ENCODE measurements at places on chromosomes 4 and X.

DNA sequence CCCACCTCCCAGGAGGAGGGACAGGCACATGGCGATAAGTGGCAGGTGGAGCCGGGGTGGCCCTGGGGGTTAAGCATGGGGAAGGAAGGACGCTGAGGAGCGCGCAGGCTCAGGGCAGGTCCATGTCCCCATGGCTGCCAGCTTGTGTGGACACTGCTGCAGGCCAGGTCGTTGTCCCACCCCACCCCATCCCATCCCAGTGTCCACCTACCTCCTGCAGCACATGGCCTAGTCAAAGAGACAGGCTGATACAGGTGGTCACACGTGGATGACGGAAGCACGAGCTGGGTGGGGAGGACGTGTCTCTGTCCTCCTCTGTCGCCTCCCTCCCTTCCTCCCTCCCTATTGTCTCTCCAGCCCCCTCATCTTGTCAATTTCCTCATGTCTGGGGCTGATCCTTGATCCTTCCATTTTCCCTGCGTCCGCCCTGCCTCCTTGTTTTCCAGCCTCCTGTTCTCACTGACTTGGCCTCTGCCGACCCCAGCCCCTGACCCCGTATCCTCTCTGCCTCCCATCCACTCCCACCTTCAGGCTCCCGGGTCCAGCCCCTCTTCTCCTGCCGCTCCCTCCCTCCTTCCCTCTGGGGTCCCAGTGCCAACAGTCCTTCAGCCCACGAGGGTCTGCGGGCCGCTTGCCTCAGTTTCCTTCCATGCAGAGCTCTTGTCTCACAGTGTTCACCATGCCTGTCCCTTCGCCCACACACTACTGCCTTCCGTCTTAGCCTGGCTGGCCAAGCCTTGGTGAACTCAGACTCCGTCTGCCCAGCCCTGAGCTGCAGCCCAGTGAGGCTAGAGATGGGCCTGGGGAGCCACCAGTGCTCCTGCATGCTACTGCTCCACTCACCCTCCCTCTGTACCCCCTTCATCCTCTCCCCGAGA, 15.5 kb upstream of the ADD1 start:
- DNase-seq, result no peak

DNA sequence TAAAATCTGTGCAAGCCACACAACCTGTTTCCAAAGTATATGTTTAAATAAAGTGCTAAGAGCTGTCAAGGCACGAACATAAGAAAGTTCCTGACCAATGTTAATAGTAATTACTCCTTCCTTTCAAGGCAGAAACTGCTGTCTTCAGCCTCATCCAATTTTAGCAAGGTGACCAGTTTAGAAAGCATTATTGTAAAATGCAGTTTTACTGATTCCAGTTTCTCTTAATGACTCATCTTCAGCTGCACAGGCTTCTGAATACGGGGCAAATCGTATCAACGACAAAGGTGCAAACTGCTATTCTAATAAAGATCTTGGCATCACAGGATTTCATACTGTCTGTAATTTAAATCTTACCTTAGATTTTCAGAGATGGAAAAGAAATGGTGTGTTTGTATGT, 87.5 kb downstream of the PPP3CA start:
- DNase-seq, result no peak

GRCh38 chrX:136255541-136255940, 4.3 kb upstream of the MAP7D3 start:
- no peak for DNase-seq

DNA sequence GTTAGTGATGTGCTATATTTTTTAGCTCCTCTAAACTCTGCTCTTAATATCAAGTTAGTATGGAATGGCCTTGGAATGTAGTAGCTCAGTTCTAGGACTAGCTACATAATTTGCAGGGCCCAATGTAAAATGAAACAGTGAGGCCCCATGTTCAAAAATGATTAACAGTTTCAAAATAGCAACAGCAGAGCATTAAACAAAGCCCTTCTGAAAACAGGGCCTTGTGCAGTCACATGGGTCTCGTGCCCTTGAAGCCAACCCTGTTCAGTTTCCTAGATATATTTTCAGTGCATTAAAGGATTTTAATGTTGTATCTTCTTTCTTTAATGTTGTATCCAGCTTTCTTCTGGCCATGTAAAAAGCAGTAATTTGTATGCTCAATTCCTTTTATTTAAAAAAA, 82.1 kb downstream of the TASL start:
- DNase-seq, result no peak

- no peak for DNase-seq
These were observed 102.8 kb downstream of the ATP8A1 start for GRCh38 chr4:42554072-42554471.

DNA sequence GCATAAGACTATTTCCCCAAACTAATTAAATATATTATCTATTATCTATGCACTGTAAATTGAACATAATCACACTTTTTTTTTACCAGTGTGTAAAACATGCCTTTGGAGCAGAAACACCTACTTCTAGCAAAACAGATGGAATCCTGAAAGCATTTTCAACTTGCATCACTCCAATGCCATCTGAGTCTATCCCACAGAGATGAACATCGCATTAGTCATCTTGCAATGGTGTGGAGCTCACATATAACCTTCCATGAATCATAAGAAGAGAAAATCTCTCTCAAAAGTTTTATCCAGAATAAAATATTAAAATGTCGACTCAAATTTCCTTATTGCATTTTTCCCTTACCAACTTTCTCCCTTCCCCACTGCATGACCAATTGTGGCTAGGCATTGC, 406.7 kb upstream of the ACTRT1 start:
- DNase-seq, result no peak

DNA sequence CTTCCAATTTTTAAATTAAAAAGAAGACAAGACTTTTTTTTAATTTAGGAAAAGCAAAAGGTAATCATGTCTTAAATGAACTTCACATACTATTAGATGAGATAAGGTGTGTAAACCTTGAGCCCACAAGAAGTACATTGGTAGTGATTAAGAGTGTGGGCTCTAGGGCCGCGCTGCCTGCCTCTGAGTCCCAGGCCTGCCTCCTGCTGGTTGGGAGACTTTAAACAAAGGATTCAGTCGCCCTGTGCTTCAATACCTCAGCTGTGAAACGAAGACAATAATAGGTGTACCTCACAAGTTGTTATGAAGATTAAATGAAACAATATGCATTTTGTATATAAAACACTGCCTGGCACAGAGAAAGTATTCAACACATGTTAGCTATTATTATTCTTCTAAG, 95.9 kb upstream of the MYOZ2 start:
- no peak for DNase-seq

- DNase-seq, result no peak
These were observed 52.5 kb upstream of the SHISA3 start for GRCh38 chr4:42344749-42345148.

GRCh38 chrX:5425119-5425518, 803.5 kb downstream of the NLGN4X start:
- no peak for DNase-seq

DNA sequence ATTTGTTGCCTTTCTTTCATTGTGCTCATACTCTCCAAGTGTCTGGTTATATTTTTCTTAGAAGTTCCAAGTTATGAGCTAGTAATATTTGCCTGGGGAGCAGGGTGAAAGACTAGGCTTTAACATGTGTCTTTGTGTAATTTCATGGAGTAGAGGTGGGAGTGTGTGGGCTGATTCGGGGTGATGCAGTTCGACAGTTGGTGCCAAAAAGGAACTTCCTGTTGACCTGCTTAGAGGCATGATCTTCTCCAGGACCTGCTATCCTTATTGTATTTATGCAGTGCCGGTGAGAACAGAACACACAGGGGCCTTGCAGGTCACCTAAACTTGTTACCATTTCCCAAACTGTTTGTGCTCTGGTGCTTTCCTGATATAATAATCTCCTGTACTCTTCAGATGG, 21.2 kb downstream of the USP53 start:
- no peak for DNase-seq

DNA sequence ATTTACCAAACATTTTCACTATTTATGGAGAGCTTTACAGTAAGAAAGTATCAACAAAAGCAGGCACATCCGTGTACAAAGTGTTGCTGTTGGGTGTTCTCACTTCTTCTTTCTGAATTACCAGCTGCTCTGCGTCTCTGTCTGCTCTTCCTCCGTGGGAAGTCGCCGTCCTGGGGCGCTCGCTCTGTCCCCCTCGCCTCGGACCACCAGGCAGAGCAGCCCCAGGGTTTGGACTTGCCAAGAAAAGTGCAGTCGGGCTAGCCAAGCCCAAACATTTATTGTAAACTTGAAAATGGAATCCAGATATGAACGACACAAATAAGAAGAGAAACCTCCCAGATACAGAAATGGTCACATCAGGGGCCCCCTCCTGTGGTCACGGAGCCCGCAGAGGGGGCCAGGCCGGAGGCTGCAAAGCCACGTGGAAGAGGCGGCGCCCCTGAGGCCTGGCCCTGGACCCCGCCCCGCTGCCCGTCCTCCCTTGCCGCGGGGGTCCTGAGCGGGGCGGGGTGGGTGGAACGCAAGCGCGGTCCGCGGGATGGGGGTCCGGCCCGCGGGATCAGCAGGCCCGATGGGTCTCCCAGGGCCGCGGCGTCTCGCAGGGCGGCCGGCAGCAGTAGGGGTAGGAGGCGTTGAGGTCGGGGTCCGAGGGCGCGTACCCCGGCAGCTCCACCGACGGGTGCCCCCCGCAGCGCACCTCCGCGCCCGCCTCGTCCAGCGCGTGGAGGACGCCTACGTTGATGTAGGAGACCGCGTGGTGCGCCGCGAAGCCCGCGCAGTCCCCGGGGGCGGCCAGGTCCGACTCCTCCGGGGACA, 1.5 kb downstream of the TMEM271 start:
- no peak for DNase-seq

DNA sequence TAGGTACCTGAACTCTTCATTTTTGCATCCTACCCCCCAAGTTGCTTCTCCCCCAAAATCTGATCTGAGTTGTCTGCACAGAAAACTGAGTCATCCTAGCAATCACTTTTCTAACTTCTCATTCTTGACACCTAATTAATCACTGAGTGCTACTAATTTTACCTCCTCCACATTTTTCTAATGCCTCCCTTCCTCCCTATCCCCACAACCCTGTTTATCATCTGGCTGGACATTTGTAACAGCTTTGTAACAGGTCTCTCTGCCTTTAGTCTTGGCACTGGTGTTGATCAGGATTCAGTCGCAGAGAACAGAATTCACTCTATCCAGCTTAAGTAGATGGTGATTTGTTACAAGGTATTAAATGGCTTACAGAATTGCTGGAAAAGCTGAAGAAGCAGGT, 303.9 kb upstream of the GATB start:
- DNase-seq, result no peak

DNA sequence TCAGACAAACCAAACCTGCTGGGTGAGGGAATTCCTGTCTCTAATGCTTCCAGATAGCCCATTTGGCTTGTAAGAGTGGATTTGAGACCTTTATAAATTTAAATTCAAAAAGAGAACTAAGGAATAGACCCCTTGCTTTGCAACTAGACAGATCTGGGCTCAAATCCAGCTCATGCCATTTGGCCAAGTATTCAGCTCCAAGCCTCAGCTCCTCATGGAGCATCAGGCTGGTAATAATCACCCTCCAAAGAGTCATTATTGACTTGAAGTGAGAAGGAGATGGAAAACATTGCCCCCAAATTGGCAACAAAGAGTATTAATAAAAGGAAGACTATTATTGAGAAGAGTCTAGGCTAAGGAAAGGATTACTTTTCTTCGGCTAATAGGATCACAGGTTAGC, 134.7 kb downstream of the PDE5A start:
- no peak for DNase-seq

DNA sequence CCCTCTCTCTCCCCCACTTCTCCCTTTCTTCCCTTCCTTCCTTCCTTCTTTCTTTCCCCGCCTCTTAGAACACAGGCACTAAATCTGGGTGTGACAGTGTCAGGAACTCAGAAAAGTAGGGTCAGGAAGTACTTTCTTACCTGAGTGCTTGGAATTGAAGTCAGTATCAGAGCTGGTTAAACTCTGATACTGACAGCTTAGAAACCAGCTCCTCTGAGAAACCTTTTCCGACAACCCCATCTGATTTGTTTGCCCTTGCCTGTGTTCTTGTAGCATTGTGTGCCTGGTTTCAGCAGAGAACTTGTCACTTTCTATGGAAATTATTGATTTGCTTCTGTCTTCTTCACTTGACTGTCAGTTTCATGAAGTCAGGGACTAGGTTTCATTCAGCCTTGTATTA, 113.9 kb downstream of the AASDH start:
- DNase-seq, result no peak

GRCh38 chrX:45295259-45295986, 94.7 kb upstream of the DIPK2B start:
- no peak for DNase-seq

DNA sequence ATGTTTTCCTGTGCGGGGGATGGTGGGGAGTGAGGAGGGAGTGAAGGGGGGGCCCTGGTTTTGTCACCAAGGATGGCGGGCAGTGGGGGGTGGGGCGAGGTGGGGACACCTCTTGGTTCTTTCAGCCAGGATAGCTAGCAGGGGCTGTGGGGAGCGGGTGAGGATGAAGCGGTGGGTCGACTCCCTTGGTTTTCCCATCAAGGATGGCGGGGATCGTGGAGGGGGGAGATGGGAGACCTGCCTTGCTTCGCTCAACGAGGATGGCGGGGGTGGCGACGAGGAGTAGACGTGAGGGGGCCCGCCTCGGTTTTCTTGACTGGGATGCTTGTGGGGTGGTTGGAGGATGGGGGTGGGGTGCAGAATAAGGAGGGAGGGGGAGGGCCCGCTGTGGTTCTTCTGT, 643 bp downstream of the FHL1 start:
- DNase-seq, result no peak

DNA sequence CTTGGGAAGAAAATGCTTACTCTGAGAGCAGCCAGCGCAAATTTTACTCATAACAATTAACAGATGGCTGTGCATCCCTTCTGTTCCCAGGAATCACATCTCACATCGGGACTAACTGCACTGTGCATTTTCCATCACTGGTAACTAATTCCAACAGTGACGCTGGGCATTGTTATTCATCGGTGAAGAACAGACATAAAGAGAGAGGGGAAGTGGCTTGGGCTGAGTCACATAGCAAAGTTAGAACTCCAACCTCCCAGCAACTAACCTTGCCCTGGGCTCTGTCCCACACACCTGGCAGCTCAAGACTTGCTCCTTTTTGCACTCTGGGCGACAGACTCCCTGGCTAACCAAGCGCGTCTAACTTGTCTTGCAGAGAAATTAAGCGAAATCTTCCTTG, 6.4 kb upstream of the LONRF3 start:
- no peak for DNase-seq

DNA sequence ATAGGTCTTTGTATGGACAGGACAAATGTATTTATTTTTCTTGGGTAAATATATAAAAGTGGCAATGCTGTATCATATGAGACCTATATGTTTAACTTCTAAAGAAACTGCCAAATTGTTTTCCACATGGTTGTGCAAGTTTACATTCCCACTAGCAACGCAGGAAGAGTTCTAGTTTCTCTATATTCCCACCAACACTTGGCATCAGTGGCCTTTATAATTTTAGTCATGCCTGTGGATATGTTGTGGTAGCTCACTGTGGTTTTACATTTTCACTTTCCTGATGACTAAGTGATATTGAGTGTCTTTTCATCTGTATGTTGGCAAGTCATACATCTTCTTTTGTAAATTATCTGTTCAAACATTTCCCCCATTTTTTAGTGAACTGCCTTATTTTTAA, 126.0 kb downstream of the EMCN start:
- DNase-seq, result no peak
